Stimulated activated CD4-positive, alpha-beta T cell treated with anti-CD3 and anti-CD28 coated beads, Interleukin-1b, Interleukin-23, amount 100 ng/mL, for 48 hours (primary cell): ENCODE measurements at places on chromosomes 13 and 19.

GRCh38 chr13:21673789-21674489 is 3.1 kb downstream of the FGF9 start:
- DNase-seq: peak; percentile 15

- no peak for DNase-seq
Observed at GRCh38 chr19:14056741-14057356, 5.0 kb downstream of the PALM3 start.

DNA sequence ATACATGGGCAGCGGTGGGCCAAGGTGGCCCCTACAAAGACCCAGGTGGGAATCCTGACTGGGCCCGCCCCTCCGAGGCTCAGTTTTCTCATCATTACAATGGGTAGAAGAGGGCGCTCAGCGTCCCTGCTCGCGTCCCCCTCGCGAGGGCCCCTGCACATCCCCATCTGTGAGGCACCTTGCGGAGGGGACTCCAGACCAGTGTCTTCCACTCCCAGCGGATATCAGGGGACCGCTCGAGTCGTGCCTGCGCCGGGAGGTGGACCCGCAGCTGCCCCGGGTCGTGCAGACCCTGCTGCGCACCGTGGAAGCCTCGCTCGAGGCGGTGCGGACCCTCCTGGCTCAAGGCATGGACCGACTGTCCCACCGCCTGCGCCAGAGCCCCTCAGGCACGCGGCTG is 15.3 kb upstream of the COLGALT1 start:
- DNase-seq: no peak

DNA sequence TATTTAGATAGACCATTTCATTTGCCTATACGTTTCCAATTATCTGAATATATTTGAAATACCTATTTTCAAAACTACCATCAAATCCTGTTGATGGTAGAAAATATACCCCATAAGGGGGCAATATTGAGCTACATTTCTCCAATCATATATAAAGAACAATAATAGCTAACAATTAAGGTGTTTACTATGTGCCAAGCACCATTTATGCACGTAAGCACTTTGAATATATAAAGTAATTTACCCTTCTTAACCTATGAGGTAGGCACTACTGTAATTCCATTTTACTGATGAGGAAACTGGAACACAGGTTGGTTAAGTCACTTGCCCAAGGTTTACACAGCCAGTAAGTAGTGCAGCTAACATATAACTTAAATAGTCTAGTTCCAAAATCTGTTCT is 79.2 kb downstream of the UBL3 start:
- no peak for DNase-seq

- no peak for DNase-seq
Observed at GRCh38 chr19:16605553-16605994, 22.4 kb downstream of the MED26 start.

DNA sequence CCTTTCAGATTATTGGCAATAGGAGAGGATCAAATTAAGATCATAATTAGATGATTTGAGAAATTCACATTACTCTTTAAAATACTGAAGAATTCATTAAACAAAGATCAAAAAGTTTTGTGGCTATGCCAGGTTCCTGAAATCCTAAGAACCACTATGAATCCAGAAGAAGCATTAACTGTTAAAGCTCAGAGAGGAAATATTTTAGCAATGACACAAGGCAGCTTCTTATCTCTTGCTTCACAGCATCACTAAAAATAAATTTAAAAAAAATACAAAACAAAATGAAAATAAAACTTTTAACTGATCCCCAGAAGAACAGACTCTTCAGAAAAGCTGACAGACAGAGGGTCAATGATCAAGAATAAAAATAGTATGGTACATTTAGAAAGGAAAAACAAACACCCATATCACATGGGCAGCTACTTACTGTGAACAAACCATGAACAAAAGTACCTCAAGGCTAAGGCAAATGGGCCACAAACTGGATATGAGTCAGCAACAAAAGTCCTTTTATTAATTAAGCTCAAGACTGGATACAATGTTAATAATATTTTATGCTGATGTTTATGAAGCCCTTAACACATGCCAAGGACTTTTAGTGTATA is 19.6 kb downstream of the RNF6 start:
- DNase-seq: no peak

- DNase-seq: no peak
Observed at GRCh38 chr13:101942038-101942437, 459.8 kb downstream of the FGF14 start.
